Right lobe of liver (tissue), 6 donors: ENCODE measurements at places on chromosomes 6 and 20. TPM values are rescaled to one million over a fixed set of nuclear protein-coding genes. Genes with fewer than 3 reads are reported as not detected.

The UBR2 gene
- total RNA-seq = 14.2 TPM

The PAK5 gene
- total RNA-seq = not detected

The CAPN11 gene
- not detected for total RNA-seq

The GMNN gene
- total RNA-seq = 7.8 TPM

The B3GALT4 gene
- total RNA-seq = 1.5 TPM
